ENCODE measurements at places on chromosomes 5 and 9. TPM values are rescaled to one million over a fixed set of nuclear protein-coding genes. Genes with fewer than 3 reads are reported as not detected.

- no peak for DNase-seq
Observed at GRCh38 chr9:100285080-100285479, 67.7 kb downstream of the TEX10 start.

Gene SPATA31C1
- total RNA-seq = not detected

GRCh38 chr9:131046581-131047202 is 37.7 kb downstream of the LAMC3 start:
- DNase-seq = peak; percentile 67

Gene TRUB2
- 32.7 TPM for total RNA-seq

Gene PCDHA9
- total RNA-seq = 0.34 TPM

GRCh38 chr5:17727098-17727497 is 92.8 kb downstream of the TAF11L14 start:
- no peak for DNase-seq

Gene ARL14EPL
- not detected for total RNA-seq

- DNase-seq = no peak
Observed at GRCh38 chr5:115842952-115843351, 1.2 kb downstream of the AP3S1 start.

Gene TCOF1
- total RNA-seq = 39.3 TPM

DNA sequence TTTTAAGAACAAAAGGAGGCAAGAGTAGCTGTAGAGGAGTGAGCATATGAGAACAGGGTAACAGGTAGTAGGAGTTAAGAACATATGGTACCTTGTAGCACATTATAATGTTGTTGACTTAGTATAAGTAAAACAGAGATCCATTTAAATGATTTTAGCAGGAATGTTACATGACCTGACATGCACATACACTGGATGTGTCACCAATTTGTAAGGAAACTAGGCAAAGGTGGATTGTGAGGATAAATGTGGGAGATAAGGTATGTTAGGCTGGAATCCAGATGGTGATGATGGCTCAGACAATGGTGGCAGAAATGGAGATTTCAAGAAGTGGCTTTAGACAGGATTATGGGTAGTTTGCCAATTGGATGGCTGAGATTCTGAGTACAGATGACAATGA is 443.1 kb upstream of the DAB2 start:
- no peak for DNase-seq

DNA sequence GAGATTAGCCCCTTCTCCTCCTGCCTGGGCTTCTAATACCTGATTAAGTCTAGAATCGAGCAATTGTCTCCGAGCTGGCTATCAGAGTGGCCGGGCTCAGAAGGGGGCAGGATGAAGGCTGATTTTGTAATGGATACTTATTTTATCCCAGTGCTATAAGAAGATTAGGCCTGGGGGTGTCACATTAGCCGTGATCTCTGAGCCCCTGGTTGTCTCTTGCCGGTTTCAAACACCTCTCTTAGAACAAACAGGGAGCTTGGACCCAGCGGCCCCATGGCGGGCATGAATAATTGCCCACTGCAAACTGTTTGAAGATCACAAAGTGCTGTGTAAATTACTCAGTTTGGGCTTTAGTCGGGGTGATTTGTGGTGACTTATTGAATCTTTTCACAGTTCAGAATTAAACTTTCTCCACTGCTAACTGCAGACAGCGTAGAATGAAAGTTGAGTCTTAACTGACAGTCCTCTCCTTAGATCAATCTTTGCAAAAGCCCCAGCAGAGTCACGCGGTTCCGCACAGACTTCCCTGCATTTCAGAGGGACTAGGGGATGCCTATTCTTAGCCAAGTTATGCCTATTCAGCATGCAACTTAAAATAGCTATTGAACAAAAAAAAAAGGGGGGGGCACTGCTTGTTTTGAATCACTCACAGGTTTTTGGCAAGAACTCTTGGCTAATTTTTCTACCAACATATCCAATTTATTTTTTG is 200.6 kb upstream of the IRX1 start:
- no peak for DNase-seq

DNA sequence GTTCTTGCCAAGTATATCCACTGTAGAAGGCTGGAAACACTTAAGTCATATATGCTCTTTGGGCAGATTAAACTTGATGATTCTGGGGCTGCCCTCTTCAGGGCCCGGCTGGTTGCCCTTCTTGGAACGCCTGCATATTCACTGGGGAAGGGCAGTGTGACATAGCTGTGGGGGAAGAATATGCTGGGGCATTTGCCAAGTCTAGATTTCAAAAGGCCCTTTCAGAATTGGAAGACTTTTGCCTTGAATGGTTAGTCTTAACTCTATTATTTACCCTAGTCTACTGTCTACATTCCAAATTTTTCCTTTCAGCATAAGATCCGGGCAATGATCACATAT is 161.2 kb upstream of the PITX1 start:
- DNase-seq = no peak

Gene KIAA1958
- 12.2 TPM for total RNA-seq

Gene TLX3
- not detected for total RNA-seq

DNA sequence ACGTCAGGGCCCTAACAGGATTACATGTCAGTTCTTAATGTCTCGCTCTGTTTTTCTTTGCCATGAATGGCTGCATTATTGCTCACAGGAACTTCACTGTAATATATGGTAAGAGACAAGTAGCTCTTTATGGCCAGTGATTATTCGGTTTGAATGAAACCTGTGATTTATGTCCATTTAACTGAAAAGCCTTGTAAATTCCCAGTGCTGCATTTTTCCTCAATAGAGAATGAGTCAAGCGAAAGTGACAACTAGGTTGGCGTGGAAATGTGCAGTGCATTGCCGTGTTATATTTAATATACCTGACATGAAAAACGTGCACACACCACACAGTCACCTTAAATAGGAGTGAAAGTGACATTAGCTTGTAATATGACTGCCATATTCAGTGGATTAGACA is 163.1 kb downstream of the PBX3 start:
- no peak for DNase-seq

DNA sequence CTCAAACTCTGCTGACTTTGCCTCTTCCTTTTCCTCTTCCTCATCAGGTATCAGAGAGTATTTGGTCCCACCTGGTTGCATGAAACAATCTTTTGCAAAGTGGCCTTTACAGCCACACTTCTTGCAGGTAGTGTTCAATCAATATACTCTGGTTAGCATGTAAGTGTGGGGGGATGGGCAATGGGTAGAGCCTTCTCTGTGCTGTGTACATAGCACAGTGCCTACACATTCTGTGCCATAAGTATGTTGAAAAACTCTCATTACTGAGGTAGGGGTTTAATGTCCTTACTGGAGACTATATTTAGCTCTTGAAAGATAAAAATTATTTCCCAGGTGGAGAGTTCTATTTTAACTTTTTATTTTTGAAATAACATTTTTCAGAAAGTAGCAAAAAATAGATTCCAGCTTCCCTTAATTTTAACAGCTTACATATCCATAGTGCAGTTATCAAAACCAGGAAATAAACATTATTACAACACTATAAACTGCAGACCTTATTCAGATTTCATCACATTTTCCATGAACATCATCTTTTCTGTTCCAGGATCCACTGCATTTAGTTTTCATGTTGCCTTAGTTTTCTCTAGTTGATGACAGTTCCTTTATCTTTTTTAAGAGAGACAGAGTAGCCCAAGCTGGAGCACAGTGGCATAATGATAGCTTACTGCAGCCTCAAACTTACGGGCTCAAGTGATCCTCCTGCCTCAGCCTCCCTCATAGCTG is 15.1 kb downstream of the TTC1 start:
- no peak for DNase-seq

GRCh38 chr5:119304439-119305211 is 51.2 kb upstream of the TNFAIP8 start:
- DNase-seq = no peak

Gene OR1J2
- 0.42 TPM for total RNA-seq

DNA sequence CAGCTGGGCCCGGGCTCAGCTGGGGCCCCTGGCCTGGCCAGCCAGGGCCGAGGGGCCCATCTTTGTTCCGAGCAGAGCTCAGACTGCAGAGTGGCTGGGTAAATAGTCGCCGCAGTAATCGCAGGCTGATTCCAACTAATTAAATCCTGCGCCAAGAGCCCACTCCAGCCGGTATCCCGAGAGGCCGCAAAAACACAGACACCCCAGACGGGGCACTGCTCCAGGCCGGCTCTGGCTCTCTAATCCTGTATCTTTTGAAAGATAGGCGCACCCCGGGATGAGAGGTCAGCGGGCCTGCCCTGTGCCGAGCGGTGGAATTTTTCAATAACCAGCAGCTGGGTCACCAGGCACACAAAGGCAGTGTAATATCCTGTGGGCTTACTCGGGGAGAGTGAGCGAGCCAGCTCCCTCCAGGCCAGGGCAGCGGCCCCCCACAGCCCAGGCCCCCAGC is 57.7 kb downstream of the LMX1B start:
- DNase-seq = no peak

- DNase-seq = no peak
Observed at GRCh38 chr5:151562019-151562707, 29.0 kb downstream of the FAT2 start.

- DNase-seq = no peak
Observed at GRCh38 chr5:122656160-122656559, 118.7 kb upstream of the SNX2 start.

Gene DMRTA1
- total RNA-seq = 0.99 TPM

Gene SPACA9
- 5.4 TPM for total RNA-seq

Gene SHB
- 33.0 TPM for total RNA-seq

DNA sequence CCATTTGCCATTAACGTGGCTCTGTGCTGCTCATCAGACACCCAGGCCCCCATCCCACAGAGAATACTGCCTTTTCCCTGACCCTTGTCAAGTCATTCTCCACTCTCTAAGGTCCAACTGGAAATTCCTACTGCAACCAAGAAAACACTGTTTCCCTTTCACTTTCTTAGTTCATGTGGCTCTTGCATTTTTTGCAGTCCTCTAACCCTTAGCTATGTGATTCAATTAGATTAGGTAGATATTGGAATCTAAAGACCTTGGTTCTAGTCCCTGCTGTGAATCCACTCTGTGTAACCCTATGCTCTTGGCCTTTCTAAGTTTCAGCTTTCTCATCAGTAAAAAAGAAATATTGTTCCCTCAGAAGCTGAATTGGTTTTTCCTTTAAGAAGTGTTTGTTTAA is 649.4 kb downstream of the CCDC171 start:
- no peak for DNase-seq

Gene CATSPER3
- total RNA-seq = 0.99 TPM

DNA sequence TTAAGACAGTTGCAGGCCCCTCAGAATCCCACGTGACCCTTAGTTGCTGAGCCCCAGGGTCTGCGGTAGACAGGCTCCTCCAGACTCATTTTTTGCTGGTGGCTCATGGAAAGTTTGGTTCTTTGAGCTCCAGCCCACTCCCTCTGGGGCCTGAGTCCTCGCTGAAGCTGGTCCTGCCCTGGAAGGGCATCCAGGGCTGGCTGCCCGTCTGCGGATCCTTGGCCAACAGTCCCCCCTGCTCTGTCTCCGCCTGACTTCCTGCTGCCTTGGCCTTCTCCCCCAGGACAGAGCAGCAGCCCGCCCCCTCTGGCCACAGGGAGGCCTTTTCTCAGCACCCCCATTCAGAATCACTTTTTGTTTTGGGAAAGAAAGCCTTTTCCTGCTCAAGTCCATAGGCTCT is 24.4 kb downstream of the SLC6A7 start:
- no peak for DNase-seq

Gene DAB2IP
- 103 TPM for total RNA-seq

GRCh38 chr5:111271885-111272284 is 47.7 kb downstream of the CAMK4 start:
- no peak for DNase-seq

DNA sequence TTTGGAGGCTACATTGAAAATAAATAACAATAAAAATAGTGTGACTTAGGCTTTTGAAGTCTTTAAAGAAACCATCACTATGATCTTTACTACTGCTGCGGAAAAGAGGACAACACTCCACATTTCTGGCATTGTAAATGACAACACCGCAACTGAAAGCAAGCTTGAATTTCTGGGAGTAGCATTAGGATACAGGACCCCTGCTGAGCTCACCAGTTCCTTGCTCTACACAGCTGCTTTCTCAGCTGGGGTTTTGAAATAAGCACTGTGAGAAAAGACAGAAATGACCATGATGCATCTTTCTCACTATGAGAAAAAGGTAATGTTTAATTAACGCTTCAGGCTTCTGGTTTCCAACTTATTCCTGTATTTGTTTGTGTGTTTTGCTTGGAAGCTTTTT is 168.0 kb downstream of the TAF11L14 start:
- no peak for DNase-seq

Gene PRR7
- 2.6 TPM for total RNA-seq

Gene CKMT2
- 6.6 TPM for total RNA-seq

Gene SPINK7
- not detected for total RNA-seq

DNA sequence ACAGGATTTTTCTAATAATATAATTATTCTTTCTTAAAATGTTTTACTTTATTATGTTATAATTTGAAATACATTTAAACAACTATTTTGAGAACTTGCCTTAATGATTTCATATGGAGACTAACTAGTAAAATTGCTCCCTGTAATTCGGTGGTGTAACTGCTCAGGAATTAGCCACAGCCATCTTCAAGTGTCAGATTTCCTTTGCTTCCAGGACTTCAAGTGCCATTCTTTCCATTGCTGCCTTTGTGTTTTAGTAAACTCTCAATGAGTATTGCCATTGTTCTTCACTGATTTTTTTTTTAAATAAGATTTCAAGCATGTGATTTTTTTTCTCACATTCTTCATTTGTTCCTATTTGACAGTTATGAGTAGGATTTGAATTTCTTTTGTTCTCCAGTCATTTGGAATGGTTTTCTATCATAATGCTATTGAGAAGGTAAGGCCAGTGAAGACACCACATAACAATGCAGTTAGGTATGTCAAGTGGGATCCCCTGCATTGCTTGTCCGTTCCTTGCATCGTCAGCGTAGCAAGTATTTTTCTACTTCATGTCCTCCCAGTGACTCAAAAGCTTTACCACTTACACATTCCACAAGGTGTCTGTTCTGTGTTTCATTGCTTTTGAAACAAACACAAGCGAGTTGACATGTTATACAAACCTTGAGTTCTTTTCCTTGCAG is 83.7 kb downstream of the LNPEP start:
- no peak for DNase-seq

GRCh38 chr5:159218595-159219023 is 9.3 kb upstream of the RNF145 start:
- no peak for DNase-seq

GRCh38 chr9:133683586-133684120 is 47.5 kb downstream of the DBH start:
- DNase-seq = no peak

Gene SLCO6A1
- not detected for total RNA-seq

Gene GADD45G
- 6.2 TPM for total RNA-seq
